ENCODE measurements at places on chromosomes 4 and X.

GRCh38 chrX:67673741-67674274 lies 130.0 kb downstream of the AR start:
- no peak for DNase-seq

DNA sequence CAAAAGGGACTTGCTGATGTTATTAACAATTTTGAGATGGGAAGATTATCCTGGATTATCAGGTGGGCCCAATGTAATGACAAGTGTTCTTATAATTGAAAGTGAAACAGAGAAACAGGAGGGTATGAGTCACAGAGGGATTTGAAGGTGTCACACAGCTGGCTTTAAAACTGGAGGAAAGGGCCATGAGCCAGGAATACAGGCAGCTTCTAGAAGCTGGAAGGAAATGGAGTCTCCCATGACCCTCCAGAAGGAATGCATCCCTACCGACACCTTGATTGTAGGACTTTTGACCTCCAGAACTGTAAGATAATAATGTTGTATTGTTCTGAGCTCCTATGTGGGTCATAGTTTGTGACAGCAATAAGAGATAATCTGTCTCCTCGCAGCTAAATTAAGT lies 98.0 kb upstream of the STIM2 start:
- no peak for DNase-seq

- DNase-seq, result no peak
Observed at GRCh38 chrX:118847676-118848075, 24.1 kb downstream of the ZCCHC12 start.

DNA sequence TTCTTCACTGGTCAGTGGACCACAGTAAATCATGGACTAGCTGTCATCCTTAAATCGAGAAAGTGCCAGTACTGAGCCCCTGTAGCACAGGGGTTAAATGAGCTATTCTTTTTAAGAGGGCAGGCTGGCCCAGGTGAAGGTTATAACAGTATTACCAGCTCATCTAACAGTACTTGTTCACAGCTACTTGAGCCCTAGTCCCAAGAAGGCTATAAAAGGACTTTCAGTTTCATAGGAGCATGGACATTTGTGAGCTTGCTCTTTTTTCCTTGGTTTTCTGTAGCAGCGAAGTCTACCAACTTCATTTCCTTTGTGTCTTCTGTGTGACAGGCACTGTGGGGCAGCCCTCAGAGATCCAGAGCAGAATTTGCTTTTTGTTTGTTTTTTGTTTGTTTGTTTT lies 61.0 kb downstream of the ARX start:
- DNase-seq, result no peak

GRCh38 chrX:33434256-33435092 lies 223.1 kb upstream of the DMD start:
- no peak for DNase-seq

DNA sequence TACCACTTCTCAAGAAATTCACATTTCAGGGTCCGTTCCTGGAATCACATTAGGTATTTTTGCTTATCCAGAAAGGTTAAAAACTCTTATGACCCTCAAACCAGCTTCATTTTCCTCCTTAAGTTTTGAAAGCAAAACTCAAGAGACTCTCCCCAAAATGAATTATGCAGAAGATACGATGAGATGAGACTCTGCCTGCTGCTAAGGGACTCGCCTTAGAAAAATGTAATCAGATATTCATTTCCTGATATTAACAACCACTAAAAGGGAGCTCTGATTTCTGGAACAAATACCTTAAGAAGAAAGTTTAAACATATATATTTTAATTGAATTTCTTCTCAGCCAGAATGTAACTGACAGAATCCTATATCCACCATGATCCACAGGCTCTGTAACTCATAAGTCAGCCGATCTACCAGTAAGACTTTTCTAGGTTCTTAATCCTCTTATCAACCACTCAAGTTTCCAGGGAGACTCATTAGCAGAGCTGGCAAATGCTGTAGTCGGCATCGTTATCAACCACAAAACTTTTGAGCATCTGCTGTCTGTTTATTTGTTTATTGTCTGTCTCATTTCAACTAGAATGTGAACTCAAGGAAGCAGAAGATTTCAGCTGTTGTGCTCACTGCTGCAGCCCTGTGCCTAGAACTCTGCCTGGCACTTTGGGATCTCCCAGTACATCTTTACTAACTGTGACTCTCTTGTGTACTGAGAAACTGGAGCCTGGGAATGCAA lies 112.5 kb downstream of the LDB2 start:
- DNase-seq, result no peak

- no peak for DNase-seq
Observed at GRCh38 chr4:40686081-40686913, 56.6 kb upstream of the RBM47 start.

GRCh38 chr4:61950625-61951024 lies 750.5 kb downstream of the ADGRL3 start:
- DNase-seq, result no peak

DNA sequence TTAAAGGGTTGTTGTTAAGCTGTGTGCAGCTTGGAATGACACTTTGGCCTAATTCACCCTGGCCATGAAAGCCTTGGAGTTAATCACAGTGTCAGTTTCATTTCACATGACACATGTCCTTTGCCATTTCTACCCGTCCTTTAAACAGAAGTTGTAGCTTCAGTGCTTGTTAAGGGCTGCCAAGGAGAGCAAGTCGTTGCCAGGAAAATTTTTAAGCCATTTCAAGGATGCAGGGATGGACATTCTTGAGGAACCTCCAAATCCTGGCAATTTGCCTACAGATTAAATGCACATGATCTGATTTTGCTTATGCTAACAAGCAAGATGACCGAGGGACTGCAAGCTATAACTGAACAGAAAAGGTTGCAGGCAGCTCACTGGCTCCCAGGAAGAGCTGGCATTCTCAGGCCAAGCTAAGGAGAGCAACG lies 40.5 kb downstream of the SETD7 start:
- DNase-seq, result no peak

DNA sequence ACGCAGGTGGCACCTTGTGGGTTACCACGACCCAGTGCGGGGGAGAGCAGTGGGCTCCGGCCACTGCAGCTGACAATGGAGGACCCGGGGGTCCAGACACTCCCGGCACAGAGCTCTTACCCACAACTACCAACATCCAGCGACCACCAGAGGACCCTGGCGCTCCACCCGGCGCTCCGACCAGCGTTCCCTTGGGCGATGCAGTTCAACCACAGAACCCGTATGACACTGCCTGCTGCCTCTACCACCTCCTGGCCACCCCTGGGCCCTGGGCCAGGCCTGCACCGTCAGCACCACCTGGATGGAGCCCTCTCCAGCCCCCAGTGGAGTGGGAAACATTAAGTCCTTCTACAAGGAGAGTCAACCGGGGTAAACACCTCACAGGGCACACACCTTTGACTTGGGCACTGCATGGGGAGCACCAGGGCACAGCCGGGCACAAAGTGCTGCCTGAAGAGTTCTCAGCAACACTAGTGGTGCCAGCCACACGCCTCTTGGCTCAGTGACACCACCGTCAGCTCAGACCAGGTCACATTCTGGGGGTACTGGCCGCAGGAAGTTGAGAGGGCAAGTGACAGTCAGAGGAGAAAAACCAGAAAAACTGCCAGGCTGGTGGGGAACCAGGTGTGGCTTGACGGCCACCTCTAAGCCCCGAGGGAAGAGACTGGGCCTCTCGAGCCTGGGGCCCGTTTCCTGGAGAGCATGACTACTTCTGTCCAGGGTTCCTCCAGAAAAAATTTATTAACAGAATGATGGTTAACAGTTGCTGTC lies 2.6 kb downstream of the CTBP1 start:
- DNase-seq, result no peak

- no peak for DNase-seq
Observed at GRCh38 chrX:43165343-43165920, 387.5 kb upstream of the PPP1R2C start.

DNA sequence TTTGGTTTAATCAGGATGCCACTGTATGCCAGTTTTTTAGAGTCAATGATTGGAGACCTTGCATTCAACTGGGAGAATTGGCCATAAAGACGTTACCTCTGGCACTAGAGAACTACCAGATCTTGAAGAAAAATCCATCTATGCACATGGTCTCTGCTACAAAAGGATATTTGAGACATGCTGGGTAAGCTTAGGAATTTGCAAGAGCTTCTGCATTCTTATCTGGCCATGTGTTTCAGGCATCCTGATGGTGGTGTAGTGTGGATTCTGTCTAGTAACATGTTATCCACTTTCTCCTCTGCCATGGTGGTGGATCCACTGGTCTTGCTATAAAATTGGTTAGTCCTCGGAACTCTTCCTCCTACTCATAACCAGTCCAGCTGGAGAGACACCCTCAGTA lies 185.3 kb upstream of the WDFY3 start:
- DNase-seq, result no peak

GRCh38 chr4:173013232-173013930 lies 155.2 kb upstream of the GALNT7 start:
- peak; percentile 24 for DNase-seq

GRCh38 chr4:152460488-152460887 lies 75.4 kb downstream of the FBXW7 start:
- DNase-seq, result no peak

- DNase-seq, result no peak
Observed at GRCh38 chr4:184401397-184402171, 72.8 kb downstream of the IRF2 start.
